Fibroblast of upper back skin (primary cell): ENCODE measurements at places on chromosomes 7 and 10.

DNA sequence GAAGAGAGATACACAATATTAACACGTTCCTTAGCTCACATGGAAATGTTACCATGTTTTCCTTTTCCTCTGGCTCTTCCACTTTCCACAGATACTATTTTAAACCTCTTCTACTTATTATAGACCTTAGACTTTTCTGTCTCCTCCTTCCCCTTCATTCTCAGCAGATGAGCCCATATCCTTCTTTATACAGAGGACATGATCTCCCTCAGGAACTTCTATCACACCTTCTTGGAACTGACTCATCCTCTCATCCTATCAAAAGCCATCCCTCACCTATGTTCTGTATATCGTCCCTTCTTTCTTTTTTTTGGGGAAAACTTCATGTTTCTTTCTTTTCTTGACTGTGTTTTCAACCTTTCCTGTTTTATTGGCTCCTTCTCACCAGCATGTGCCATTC is 20.8 kb downstream of the MTPN start:
- DNase-seq, result no peak

DNA sequence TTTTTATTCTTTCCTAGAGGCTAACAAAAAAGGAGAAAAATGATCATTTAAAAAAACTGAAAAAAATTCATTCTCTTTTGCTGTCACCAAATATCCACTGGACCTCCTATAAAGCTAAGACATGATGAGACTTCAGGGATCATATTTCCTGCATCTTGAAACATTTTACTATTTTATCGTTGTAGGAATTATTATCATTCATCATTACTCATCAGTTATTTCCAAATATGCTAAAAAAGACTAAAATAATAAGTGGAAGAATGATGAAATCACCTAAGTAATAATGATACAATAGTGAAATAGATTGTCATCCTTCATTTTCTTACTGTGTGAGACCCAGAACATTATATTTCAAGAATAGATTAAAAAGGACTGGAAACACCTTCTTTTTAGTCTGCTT is 28.3 kb downstream of the TAF3 start:
- DNase-seq, result peak; percentile 54

GRCh38 chr7:43868681-43869005 is 674 bp downstream of the MRPS24 start:
- DNase-seq, result no peak

DNA sequence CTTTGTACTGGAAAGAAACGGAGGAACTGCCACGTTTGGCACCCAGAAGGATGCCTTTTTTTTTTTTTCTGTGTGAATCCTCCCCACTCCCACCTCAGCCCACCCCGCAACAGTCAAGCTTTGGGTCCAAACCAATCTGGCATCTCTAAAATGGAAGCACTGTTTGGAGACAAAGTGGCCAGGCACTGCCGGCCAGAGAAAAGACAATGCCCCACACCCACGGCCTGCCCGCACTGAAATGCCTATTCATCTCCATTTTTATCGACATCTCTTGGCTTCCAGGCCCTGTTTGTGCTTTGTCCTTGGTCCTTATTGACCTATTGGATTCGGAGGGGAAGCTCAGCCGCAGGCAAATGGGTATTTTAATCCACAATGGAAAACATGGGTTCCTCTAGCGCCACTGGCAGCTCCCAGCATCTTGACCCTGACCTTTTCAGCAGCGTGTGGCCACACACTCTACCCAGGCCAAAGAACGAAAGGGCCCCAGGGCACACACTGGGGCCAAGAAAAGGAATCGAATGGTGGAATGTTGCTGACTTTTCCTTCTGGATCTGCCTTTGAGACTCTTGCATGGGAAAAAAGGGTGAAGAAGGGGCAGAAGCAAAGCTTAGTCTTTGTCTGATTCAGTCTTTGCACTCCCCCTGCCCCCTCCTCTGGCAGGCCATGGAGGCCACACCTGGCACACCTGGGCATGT is 162.6 kb upstream of the CDCA7L start:
- no peak for DNase-seq

GRCh38 chr7:95527776-95528250 is 42.1 kb downstream of the ASB4 start:
- no peak for DNase-seq

DNA sequence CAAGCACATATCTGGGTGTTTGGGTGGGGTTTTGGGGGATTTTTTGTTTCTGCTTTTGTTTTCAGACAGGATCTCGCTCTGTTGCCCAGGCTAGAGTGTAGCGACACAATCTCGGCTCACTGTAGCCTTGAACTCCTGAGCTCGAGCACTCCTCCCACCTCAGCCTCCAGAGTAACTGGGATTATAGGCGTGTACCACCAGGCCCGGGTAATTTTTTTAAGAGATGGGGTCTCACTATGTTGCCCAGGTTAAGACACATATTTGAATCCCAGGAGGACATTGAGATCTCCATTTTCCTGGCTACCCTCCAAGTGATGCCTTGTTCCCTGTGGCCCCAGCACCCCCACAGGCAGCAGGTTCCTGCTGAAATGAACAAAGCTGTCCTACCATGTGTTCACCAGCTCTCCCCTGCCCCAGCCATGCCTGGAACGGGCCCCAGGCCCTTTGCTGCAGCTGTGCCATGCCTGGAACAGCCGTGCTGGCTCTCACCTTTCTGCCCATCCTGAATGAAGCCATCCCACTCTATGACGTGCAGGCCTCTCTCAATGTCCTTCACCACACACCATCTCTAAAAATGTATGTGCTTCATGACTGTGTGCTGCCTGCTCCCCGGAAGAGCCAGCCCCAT is 55.0 kb upstream of the DNAAF5 start:
- no peak for DNase-seq

DNA sequence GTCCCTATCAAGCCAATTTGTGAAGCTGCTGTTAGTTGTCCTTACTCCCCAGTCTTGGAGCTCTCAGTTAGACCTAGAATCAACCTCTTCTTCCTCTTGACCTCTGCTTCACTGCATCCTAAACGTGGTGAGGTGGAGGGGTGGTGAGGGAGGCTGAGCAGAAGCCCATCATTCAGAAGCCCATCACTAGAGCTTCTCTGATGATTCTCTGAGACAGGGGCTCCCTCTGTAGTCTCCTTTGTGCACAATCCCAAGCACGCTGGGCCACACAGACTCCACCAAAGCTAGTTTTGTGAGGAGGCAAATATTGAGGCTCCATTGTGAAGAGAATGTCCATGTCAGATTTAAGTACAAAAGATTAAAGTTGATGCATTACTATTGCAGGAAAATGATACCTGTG is 163.8 kb upstream of the PRSS1 start:
- DNase-seq, result peak; percentile 38

- no peak for DNase-seq
These were observed 80.3 kb downstream of the BICC1 start for GRCh38 chr10:58593008-58593407.

GRCh38 chr7:1331561-1332467 is 99.1 kb downstream of the UNCX start:
- DNase-seq, result no peak

DNA sequence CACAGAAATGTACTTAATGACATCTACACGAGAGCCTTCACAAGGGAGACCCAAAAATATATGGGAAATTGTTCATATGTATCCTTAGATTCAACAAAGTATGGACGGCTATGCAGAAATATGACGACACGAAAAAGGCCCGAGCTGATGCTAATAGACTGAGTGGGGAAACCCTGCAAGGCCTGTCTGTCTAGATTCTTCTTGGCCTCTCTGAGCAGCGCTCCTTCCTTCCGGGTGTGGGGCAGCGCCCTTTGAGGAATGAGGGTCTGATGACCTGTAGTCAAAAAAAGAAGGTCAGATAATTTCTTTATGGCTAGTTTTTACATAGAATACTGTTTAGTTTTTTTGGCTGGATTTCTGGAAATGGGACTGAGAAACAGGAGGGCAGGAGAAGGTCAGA is 192.8 kb upstream of the AKR1E2 start:
- DNase-seq, result no peak

GRCh38 chr7:151725844-151726651 is 150.9 kb downstream of the PRKAG2 start:
- DNase-seq, result peak; percentile 28

GRCh38 chr10:74937266-74937856 is 111.0 kb downstream of the KAT6B start:
- DNase-seq, result no peak

- DNase-seq, result no peak
These were observed 64.9 kb downstream of the KIAA1549 start for GRCh38 chr7:138916275-138916674.

GRCh38 chr7:81161451-81162075 is 242.7 kb upstream of the SEMA3C start:
- peak; percentile 95 for DNase-seq

DNA sequence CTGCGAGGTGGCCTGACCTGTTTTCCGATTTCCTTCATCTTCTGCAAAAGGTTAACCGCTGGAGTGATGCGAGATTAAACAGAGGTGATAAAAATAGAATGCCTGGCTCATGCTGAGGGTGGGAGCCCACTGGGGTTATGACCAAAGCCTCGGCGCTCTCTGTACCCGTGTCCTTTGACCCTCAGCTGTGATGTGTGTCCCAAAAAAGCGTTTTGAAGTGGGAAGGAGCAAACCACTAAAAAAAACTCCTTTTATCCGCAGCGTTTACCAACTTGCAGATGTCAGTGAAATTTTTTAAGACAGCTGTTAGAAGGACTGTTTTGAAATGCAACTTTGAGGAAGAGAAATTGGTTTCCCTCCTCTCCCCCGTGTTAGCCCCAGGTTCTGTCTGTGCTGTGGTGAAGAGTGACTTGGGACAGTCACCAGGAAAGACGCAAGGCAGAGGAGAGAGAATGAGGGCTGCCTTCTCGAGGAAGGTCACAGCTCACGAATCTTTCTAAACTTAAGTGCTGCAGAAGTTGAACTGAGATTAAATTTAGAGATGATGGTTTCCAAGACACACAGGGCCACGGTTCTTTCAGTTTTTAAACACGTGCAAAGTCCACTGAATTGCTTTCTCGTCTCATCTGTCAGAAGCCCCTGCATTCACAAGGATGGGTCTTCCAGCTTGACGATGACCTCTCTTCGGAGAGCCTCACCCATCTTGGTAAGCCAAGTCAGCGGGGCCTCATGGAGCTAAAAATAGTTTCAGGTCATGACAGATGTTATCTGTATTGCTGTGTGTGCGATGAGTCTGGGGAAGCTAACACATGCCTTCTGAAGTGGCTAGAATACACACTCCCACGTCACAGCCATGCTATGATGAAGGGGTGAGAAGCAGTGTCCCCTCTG is 27.6 kb downstream of the AMZ1 start:
- peak; percentile 24 for DNase-seq

DNA sequence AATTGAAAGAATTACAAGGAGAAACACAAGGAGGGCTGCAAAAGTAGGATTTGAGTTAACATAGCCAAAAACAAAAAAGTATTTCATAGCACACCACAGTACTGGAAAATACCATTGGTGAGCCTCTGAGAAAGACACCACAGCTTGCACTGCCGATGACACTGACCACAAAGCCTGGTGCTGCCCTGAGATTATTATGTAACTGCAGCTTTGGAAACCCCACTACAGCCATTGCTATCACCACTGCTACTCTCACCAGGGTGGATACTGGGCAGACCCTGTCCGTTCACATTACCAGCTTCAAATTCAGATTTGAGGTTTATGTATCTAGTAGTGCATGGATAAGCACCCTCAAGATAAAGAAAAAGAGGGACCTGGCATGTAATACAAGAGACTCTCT is 1246.7 kb upstream of the SORCS1 start:
- DNase-seq, result no peak

GRCh38 chr7:101200504-101200861 is 353 bp downstream of the MOGAT3 start:
- DNase-seq, result no peak

GRCh38 chr7:157979636-157980340 is 607.8 kb downstream of the PTPRN2 start:
- no peak for DNase-seq

DNA sequence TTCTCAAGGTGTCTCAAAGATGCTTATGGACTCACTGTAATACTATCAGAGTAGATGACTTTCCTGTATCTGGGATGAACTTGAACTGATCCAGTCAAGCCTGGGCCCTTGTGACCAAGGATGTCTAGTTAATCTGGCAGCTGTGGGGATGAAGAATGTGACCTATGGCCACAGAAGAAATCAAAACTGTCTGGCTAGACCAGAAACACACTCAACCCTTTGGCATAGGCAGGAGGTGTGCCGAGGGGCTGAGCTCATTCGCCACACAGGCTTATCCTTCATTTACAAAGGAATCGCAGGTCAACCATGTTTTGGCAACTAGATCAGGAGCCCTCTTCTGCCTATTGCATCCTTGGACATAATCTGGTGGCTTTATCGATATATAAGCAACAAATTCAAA is 110.6 kb downstream of the ATXN7L1 start:
- DNase-seq, result no peak
